ENCODE measurements at places on chromosomes 3 and 15.

GRCh38 chr15:52609593-52609992 lies 40.8 kb upstream of the ARPP19 start:
- no peak for DNase-seq

DNA sequence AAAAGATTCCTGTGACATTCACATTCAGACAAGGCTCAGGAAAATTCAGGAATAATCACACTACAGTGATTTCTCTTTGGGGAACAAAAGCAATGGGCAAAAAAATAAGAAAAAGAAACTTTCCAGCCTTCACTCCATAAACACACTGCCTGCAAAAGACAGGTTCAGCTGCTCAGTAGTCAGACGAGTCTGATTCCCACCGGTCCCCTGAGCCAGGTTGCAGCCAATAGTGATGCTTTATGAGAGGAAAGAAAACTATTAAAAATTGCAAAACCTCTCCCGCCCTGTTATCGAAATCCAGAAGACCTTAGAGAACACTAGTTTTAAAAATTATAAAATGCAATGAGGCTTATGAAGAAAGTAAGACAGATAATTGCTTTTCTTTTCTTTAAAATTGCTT lies 8.5 kb downstream of the PLCH1 start:
- no peak for DNase-seq

DNA sequence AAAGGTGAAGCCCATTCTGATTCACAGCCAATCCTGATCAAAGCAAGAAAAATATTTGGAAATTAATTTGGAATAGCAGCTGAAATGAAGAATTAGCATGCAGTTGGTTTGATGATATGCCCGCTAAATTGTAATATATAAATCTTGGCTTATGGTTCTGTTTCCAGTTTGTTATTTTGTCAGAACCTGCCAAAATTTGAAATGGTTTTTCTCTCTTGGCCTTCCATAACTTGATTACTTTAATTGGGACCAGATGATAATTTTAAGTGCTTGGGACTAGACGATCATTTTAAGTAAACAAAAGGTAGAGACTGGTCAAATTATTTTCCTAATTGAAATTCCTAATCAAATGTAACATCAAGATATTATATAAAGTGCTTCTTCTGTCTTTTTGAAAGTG lies 842.4 kb downstream of the TBL1XR1 start:
- DNase-seq = no peak

- no peak for DNase-seq
These were observed 2.7 kb downstream of the MTFMT start for GRCh38 chr15:65026756-65027155.

DNA sequence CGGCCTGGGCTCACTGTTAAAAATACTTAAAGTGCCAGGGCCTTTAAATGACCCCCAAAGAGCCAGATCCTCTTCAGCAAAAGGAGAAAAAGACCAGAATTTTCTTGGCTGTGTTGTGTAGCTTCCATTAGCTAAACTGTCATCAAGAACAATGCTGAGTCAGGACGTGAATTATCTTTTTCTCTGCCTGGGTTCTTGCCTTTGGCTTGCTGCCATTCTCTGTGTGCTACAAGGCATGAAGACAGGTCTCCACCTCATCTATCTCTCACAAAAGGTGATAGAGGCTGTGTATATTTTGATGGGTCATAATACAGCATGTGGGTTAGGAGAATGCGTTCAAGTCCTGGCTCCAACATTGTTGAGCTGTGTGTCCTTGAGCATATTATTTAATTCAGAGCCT lies 52.4 kb upstream of the SELENOK start:
- no peak for DNase-seq

DNA sequence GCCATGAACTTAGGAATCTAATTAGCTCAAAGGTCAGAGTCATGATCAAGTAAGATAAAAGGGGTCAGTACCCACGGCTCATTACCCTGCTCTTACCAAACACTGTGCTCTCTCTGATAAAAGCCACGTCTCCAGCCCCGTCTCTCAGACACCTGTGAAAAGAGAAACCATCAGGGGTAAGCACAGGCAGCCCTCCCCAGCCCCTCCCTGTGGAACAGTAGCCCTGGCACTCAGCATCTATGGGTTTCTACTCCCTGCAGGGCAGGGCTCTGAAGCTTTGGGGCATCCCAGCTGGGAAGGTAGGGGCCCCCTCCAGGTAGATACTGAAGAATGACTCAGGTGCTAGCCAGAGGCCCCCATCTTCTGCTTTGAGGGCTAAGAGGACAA lies 10.5 kb downstream of the LTF start:
- DNase-seq = no peak

GRCh38 chr3:168974617-168975403 lies 688.7 kb downstream of the MECOM start:
- DNase-seq = no peak

DNA sequence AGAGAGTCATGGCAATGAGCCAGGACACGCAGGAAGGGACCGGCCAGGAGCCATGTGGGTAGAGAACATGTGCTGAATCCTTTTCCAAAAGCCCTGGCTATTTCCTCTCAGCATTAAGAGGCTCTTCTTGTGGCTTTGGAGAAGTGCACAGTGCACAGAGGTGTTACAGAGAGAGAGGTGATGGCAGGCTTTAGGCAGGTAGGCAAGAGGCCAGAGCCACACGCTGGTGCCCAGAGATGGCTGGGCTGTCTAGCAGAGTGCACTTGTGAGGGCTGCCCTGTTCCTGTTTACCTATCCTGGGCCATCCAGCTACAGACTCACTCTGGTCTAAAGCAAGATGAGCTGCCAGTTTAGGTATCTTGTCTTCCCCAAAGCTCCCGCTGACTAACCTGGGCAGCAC lies 402.6 kb downstream of the OCA2 start:
- DNase-seq = no peak

DNA sequence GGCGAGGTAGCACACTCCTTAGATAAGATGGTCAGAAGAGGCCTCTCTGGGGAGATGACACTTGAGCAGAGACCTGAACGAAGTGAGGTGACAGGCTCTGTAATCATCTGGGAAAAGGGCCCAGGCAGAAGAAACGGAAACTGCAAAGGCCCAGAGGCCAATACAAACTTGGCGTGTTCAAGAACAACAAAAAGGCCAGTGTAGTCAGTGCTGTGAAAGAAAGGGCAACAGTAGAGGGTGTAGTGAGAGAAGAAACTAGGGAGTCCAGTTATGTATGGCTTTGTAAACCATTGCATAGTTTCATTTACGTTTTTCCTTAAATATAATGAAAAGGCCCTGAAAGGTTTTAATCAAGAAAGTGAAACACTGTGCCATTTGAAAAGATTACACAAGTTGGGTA lies 31.8 kb downstream of the PLD1 start:
- no peak for DNase-seq

GRCh38 chr15:100948430-100948762 lies 29.2 kb downstream of the LRRK1 start:
- no peak for DNase-seq

GRCh38 chr15:60126661-60127060 lies 122.5 kb downstream of the FOXB1 start:
- no peak for DNase-seq

GRCh38 chr3:173538410-173538809 lies 140.9 kb downstream of the NLGN1 start:
- DNase-seq = no peak

GRCh38 chr3:195028877-195029606 lies 241.9 kb downstream of the XXYLT1 start:
- no peak for DNase-seq

GRCh38 chr3:134302674-134303073 lies 52.0 kb upstream of the RYK start:
- DNase-seq = no peak

- DNase-seq = no peak
These were observed 158.6 kb downstream of the UACA start for GRCh38 chr15:70604666-70605315.

All from NCI-H1048 (cell line).